ENCODE measurements at places on chromosomes 13 and 19.

GRCh38 chr13:110560601-110561343 is 750 bp downstream of the RAB20 start:
- DNase-seq, result peak; percentile 37

- DNase-seq, result no peak
These were observed 96.1 kb upstream of the MBNL2 start for GRCh38 chr13:97125810-97126738.

GRCh38 chr13:111418101-111418500 is 97.7 kb downstream of the TEX29 start:
- no peak for DNase-seq

- no peak for DNase-seq
These were observed 29.0 kb upstream of the NBEA start for GRCh38 chr13:34913040-34913439.

DNA sequence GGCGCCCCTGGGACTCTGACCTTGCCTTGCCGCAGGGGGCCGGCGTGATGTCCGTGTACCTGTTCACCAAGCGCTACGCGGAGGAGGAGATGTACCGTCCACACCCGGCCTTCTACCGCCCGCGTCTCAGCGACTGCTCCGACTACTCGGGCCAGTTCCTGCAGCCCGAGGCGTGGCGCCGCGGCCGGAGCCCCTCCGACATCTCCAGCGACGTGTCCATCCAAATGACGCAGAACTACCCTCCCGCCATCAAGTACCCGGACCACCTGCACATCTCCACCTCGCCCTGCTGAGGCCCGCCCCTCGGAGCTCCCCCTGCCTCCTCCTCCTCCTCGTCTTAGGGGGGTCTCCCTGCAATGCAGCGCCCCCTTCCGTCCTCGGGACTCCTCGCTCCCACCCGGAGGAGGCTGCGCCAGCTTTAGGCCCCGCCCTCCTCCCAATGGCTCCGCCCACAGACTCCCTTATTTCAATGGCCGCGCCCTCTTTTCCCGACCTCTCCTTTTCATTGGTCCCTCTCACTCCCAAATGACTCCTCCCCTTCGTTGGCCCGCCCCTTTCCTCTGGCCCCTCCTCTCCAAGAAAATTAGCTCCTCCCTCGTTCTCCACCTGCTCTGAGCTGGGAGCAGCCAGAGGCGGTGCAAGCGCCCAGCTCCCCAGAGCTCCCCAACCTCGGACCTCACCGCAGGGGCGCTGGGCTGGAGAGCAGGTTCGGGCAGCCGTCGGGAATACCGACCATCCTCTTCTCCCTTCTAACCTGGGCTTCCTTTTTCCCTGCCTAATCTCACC is 20.5 kb upstream of the CACNG8 start:
- DNase-seq, result no peak

GRCh38 chr13:112751617-112752016 is 61.8 kb downstream of the ATP11A start:
- no peak for DNase-seq

GRCh38 chr19:45598267-45599001 is 3.6 kb downstream of the GPR4 start:
- DNase-seq, result no peak

- no peak for DNase-seq
These were observed 13.3 kb upstream of the FGF9 start for GRCh38 chr13:21657538-21657937.

GRCh38 chr13:73194310-73194709 is 135.5 kb downstream of the KLF5 start:
- DNase-seq, result peak; percentile 95

DNA sequence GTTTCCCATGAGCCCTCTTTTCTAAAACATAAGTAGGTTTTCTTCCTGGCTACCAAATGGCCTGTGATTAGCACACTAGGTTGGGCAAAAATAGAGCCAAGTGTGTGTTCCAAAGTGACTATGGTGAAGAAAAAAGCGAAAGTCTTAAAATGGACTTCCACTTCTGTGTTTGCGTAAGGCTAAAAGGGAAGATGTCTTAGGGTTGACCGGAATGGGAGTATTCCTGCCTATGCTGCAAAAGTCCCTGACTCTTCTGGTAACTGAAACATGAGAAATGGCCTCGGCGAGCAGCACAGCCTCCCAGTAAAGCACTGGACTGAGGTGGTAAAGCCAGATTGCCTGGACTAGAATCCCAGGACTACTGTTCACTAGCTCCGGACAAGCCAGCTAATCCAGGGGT is 2.4 kb upstream of the FPR1 start:
- no peak for DNase-seq

GRCh38 chr13:24202215-24202614 is 41.7 kb downstream of the SPATA13 start:
- DNase-seq, result no peak

All from large intestine (tissue), 12 donors.